Astrocyte of the hippocampus (primary cell): ENCODE measurements at places on chromosomes 7 and 10.

- peak; percentile 49 for DNase-seq
These were observed 138.9 kb downstream of the JAZF1 start for GRCh38 chr7:28041508-28042314.

GRCh38 chr7:30829471-30829870 lies 58.3 kb downstream of the MINDY4 start:
- no peak for DNase-seq

- DNase-seq = no peak
These were observed 100.6 kb downstream of the RBM20 start for GRCh38 chr10:110744782-110745181.

GRCh38 chr7:90165724-90166123 lies 11.5 kb downstream of the STEAP1 start:
- no peak for DNase-seq

GRCh38 chr7:51639661-51640334 lies 323.2 kb upstream of the COBL start:
- DNase-seq = peak; percentile 79

GRCh38 chr10:97659589-97659988 lies 19.1 kb downstream of the PI4K2A start:
- DNase-seq = no peak

DNA sequence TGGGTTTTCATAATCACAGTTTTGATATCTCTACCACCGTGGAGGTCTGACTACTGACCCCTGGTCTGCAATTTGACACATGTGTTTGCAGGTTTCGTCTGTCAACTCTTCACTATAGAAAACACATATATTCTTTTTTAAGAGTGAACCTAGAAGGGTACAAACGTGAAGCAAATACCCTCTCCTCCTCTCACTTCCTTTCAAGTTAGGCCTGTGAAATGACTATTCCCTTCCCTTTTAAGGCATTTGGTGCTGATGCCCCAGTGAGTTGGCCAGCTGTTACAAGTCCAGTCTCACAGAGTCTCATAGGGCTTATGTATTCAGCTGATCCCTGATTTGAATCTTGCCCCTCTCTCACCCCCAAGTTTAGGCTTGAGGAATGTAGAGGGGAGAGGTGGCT lies 742.0 kb upstream of the IGFBP3 start:
- DNase-seq = no peak

- DNase-seq = peak; percentile 78
These were observed 121.3 kb downstream of the MYL10 start for GRCh38 chr7:101507791-101508252.

GRCh38 chr10:53886325-53887300 lies 914.4 kb downstream of the PCDH15 start:
- no peak for DNase-seq

- peak; percentile 17 for DNase-seq
These were observed 69.5 kb downstream of the NPSR1 start for GRCh38 chr7:34727464-34727995.

GRCh38 chr7:84809877-84810276 lies 377.0 kb downstream of the SEMA3D start:
- DNase-seq = no peak

DNA sequence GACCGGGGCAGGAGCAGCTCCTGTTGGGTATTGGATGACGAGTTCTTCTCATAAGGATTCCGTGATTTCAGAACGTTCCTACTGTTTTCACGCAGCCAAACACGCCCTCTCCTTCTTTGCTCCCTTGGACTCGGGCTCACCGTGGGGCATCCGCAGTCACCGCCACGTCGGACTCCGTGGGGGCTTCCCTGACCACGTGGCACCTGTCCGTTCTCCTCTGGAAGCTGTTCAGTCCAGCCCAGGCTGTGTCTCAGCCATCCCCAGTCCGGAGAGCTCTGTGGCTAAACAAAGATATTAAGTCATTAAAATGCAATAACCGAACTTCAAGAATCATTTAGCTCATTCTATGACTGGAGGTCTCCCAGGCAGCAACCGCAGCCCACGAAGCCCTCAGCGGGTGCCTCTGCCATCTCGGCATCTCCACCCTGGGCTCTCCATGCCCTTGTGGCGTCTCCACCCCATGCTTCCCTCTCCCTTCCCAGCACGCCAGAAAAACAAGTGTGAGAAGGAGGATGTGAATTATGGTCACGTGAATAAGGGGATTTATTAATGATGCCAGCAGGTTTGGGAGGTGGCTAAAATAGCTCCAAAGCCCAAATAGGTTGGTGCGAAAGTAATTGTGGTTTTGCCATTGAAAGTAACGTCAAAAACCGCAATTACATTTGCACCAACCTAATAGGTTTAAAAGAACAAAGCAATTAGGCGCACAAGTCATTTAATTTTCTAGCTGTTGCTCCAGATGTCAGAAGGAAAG lies 224.6 kb upstream of the PPP2R2D start:
- DNase-seq = no peak

DNA sequence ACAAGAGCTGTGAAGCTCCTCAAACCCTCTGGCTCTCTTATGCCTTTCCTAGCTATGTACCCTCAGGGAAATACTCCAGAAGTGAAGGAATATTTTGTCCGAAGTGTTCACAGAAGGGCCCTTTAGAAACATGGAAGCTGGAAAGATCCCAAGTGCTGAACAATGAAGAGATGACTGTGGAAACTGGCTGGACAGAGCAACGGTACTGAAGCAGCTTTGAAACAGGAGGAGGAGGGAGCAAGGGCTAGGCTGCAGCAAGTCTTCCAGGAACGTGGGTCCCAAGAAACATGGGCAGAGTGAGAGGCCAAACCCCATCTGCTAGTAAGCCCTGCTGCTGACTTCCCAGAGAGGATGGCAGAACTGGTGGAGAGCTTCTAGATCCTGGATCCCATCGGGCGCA lies 3.0 kb upstream of the PSAP start:
- DNase-seq = peak; percentile 83

- DNase-seq = no peak
These were observed 745.8 kb downstream of the CNTNAP2 start for GRCh38 chr7:146862415-146862814.

GRCh38 chr10:74099420-74099819 lies 51.2 kb downstream of the AP3M1 start:
- no peak for DNase-seq

DNA sequence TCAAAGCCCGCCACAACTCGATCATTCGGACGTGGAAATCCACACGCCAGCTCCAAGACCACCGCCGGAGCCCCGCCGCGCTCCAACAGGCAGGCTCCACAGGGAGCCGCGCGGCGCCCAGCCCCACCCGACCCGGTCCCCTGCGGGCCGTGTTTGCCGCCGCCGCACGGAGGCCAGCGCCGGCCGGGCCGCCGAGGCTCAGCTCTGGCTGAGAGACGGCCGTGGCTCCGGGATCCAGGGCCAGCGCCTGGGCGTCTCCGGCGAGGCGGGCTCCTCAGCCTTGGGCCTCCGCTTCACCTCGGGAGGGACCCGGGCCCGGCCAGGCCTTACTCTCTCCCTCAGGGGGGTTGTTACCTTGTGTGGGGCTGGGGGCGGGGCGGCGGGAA lies 333 bp downstream of the SMNDC1 start:
- DNase-seq = peak; percentile 67

GRCh38 chr10:49133706-49134248 lies at the start of gene FAM170B:
Gene FAM170B, minus strand, starts transcription at chr10:49134021. Its CDS starts 103 bp downstream, at chr10:49133918.
- no peak for DNase-seq

GRCh38 chr7:67807826-67808225 lies 811.2 kb downstream of the TYW1 start:
- no peak for DNase-seq

GRCh38 chr7:90425376-90425775 lies 22.1 kb downstream of the CLDN12 start:
- DNase-seq = no peak

GRCh38 chr7:24403557-24403956 lies 119.6 kb downstream of the NPY start:
- no peak for DNase-seq

DNA sequence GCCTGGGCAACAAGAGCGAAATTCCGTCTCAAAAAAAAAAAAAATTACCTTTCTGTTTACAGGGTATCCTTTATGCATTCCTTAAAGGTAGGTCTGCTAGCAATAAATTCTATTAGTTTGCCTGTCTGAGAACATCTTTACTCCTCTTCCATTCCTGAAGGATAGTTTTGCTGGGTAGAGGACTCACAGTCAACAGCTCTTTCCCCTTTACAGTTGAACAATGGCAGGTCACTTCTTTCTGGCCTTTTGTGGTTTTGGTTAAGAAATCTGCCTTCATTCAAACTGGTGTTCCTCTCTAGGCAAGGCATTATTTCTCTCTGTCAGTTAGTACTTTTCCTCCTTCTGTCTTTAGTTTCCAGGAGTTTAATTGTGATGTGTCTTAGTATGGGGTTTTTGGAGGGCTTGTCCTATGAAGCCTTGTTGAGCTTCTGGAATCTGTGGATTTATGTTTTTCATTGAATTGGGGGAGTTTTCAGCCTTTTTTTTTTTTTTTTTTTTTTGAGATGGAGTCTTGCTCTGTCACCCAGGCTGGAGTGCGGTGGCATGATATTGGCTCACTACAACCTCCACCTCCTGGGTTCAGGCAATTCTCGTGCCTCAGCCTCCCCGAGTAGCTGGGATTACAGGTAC lies 4.8 kb upstream of the DNAAF5 start:
- no peak for DNase-seq

GRCh38 chr7:134024739-134025138 lies 102.4 kb upstream of the LRGUK start:
- peak; percentile 16 for DNase-seq

DNA sequence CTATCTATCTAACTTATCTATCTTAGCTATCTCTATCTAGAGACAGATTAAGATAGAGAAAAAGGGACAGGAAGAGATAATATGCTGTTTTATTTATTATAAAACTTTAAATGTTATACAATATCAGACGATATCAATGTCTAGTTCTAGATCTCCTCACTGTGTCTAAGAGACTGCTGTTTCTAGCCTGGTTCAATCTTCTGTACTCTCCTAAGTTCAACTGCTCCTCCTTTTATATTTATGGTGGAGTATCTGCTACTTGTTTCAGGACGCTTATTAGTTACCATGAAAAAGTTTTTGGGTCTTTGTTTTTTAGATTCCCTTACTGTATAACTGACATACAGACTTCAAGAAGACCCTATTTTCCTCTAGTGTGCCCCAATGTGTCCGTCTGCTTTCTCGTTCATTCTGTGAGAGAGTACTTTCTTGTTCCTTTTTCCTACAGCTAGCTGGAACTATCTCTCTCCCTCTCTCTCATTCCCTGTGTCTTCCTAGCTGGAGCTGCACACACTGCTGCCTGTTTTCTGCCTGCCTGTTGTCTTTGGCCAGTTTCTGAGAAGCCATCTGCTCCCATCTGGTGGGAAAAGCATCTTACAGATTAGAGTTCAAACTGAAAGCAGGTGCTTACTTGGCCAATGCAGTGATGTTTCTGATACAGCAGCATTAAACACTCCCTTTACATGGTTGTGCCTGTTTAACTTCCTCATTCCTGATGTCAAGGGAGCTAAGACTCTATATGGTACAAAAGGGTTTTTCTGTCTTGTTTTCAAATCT lies 49.4 kb upstream of the ARL4A start:
- DNase-seq = no peak

DNA sequence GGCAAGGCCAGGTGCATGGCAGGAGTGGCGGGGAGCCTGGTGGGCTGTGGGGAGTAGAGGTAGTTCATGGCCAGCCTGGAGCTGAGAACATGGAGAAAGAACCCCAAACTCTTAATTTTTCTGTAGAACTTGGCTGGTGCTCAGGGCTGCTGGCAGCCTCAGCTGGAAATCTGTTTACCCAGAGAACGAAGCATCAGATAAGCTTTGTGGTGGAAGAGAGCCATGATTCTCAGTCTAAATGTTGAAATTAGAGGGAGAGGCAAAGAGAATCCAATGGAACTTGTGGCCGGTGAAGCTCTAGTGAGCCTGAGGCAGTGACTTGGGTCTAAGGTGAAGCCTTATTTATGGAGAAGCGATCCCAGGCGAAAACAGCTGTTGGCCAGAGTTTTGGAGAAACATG lies 126.4 kb downstream of the CCDC3 start:
- DNase-seq = peak; percentile 72

GRCh38 chr10:105150259-105150880 lies 509.3 kb downstream of the SORCS3 start:
- peak; percentile 61 for DNase-seq

GRCh38 chr10:123140983-123141390 lies 5.2 kb downstream of the HMX3 start:
- DNase-seq = no peak

GRCh38 chr10:122013311-122013780 lies 24.4 kb downstream of the TACC2 start:
- DNase-seq = no peak

- DNase-seq = no peak
These were observed 185.4 kb upstream of the SHH start for GRCh38 chr7:155997431-155998327.

GRCh38 chr10:51617576-51618235 lies 81.7 kb downstream of the CSTF2T start:
- no peak for DNase-seq

DNA sequence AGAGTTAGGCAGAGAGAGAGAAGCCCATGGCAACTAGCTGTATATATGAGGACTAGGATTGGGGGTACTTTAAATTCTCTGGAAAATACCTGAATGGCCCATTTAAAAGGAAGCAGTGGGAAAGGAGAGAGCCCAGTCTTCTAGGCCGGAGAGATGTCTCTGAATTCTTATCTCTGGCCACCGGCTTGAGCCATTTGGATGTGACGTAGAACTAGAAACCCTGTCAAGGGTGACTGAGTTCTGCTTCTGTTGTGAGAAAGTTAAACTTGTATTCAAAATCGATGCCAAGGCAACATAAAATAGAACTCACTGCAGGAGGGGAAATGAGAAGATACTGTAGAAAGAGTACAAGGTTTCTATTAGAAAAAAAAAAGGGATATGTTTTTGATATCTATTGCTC lies 6.3 kb upstream of the GSTK1 start:
- no peak for DNase-seq

GRCh38 chr10:35577926-35578617 lies 27.1 kb upstream of the GJD4 start:
- no peak for DNase-seq

GRCh38 chr10:31142026-31142425 lies 110.4 kb upstream of the ZNF438 start:
- peak; percentile 92 for DNase-seq

- DNase-seq = no peak
These were observed 140.3 kb upstream of the TARP start for GRCh38 chr7:38413784-38414183.

GRCh38 chr7:155285833-155286232 lies 11.8 kb upstream of the INSIG1 start:
- DNase-seq = no peak

GRCh38 chr10:44293306-44293778 lies 91.6 kb downstream of the CXCL12 start:
- peak; percentile 16 for DNase-seq

DNA sequence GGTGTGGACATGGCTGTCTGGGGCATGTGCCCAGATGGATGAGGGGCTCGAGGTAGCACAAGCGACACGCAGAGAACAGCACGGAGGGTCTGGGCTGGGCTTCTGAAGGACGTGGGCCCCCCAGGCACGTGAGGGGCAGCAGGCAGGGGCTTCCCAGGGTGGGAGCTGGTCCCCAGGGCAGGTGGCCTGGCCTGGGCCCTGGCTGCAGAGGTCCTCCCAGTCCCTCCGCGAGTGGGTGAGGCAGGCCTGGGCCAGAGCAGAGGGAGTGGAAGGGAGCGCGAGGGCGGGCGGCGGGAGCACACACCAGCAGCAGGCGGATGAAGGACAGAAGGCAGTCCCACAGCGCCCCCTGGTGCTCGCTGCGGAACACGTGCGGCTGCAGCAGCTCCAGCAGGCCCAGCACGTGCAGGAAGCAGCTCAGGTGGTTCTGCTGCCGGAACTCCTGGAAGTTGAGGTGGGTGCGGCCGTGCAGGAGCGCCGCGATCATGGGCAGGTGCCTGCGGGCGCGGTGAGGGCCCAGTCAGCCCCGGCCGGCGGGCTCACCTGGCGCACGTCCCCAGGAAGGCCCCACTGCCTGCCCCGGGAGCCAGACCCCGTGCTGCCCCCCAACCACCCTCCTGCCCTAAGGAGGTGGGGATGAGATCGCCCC lies 14.7 kb upstream of the MICALL2 start:
- peak; percentile 94 for DNase-seq
